Smooth muscle cell of the coronary artery (primary cell): ENCODE measurements at places on chromosomes 3 and 15. TPM values are rescaled to one million over a fixed set of nuclear protein-coding genes. Genes with fewer than 3 reads are reported as not detected.

The LRRC15 gene
- total RNA-seq, result 0.45 and 1.5 TPM in 2 replicates

The MYO5A gene
- 22.8 and 24.5 TPM in 2 replicates for total RNA-seq

The CSTA gene
- 0.75 and 5.1 TPM in 2 replicates for total RNA-seq

The RTP1 gene
- total RNA-seq, result under 0.01 TPM in 1 of 2 replicates, not detected in the other

The KCNMB2 gene
- total RNA-seq, result not detected in 2 replicates

The C3orf62 gene
- 0.59 and 0.90 TPM in 2 replicates for total RNA-seq

The ZBTB20 gene
- 12.2 and 18.6 TPM in 2 replicates for total RNA-seq

The CEP97 gene
- total RNA-seq, result 8.6 and 9.7 TPM in 2 replicates

The CASR gene
- total RNA-seq, result under 0.01 TPM in 1 of 2 replicates, not detected in the other

The COLQ gene
- total RNA-seq, result 0.30 and 0.35 TPM in 2 replicates

The SYNPR gene
- total RNA-seq, result not detected in 2 replicates

The NEK10 gene
- total RNA-seq, result 6.5 and 35.3 TPM in 2 replicates

The ANKUB1 gene
- not detected in 2 replicates for total RNA-seq

The NRROS gene
- 0.08 and 1.1 TPM in 2 replicates for total RNA-seq

The RBP2 gene
- not detected in 2 replicates for total RNA-seq
